H54 (cell line): ENCODE measurements at places on chromosomes 7 and 10.

DNA sequence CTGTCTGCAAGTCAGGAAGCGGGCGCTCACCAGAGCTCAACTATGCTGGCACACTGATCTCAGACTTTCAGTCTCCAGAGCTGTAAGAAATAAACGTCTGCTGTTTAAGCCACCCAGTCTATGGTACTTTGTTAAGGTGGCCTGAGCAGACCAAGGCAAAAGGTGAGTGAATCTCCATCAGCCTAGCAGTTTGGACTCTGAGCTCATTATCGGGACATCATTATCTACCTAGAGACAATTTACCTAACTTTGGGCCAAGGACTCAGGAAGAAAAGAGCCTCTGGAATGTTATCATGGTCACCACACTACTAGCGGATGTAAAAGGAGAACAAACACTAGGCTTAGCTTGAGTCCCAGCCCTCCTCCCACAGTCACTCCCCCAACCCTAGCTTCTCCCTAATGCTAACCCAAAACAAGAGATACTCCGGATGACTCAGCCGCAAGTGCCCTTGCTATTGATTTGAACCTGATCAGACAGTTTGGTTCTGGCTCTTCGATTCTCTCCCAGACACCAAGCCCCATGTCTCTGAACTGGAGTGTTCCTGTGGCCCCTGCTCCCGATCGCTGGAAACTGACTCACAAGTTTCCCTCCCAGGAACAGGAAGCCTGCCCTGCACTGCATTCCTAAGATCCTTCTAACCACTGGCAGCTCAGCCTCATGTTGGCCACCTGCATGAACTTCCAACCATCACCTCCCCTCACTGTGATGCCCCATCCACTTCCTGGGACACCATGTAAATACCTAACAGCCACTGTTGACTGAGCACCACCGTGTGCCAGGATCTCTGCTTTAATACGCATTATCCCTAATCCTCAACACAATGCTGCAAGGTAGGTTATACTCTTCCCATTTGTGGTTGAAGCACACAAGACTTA lies 34.5 kb downstream of the CREB3L2 start:
- peak; percentile 34 for DNase-seq

DNA sequence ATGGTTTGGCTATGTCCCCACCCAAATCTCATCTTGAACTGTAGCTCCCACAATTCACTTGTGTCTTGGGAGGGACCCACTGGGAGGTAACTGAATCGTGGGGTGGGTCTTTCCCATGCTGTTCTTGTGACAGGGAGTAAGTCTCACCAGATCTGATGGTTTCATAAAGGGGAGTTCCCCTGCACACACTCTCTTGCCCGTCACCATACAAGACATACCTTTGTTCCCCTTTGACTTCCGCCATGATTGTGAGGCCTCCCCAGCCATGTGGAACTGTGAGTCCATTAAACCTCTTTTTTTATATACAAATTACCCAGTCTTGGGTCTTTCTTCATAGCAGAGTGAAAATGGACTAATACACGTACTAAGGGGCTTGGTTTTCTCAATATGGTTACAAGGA lies 106.7 kb downstream of the SFMBT2 start:
- no peak for DNase-seq

GRCh38 chr10:126732868-126733267 lies 62.4 kb upstream of the C10orf90 start:
- no peak for DNase-seq

- DNase-seq = no peak
Observed at GRCh38 chr7:64884085-64884912, 18.8 kb upstream of the ZNF273 start.

DNA sequence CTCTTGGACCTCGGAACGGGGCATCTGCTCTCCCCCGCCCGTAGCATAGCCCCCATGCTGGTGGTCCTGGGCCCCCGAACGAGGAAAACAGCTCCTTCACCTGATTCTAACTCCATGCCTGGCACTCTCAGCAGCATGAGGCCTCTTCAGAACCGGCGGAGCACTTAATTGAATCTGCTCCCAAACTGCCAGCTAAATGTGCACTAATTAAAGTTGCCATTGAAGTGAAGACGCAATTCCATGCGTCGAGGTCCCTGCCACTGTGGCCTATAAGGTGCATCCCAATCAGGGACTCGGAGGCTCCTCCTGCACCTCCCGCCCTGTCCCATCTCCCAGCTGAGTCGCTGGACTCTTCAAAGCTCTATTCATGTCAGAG lies 41.3 kb upstream of the ADGRA1 start:
- DNase-seq = no peak

DNA sequence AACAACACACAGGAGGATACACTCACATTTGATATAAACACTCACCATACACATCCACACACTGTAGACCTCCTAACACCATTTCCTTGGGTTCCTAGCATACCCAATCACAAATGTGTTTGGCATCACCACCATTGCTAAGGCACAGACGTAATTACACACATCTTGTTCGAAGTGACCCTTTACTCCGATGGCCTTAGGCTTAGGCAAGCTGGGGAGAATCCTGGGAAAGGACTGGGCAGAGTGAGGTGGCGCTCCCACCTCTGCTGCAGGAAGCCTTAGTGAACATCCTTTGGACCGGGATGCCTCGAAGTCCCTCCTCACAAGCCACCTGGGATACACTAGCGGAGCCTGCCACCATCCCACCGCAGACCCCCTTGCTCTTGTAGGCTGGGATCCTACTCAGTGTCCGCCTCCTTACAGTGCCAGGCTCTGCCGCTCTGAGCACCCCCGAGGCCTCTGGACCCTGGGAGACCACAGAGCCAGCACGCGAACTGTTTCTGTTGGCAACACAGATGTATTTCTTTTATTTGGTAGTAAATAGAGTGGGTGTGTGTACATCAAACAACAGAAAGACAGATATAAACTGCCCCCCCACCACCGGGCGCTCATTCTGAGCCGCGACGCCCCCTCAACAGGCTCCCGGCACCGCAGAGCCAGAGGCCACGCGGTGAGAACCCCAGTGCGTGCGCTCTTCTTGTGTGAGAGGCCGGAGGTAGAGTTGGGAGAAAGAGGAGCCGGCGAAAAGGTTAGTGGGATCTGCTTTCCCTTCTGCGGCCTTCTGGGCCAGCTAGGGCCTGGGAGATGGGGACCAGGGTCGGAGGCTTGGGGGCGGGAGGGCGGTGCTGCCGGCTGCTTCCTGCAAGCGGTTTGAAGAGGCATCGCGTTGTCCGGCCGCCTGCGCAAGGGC lies 5.9 kb upstream of the HMX2 start:
- no peak for DNase-seq

- peak; percentile 59 for DNase-seq
Observed at GRCh38 chr7:154744256-154744860, 258.6 kb downstream of the PAXIP1 start.

GRCh38 chr10:128063736-128064107 lies 62.5 kb downstream of the MKI67 start:
- DNase-seq = no peak
